Chondrocyte (in vitro differentiated cells): ENCODE measurements at places on chromosomes 3 and 15. TPM values are rescaled to one million over a fixed set of nuclear protein-coding genes. Genes with fewer than 3 reads are reported as not detected.

DNA sequence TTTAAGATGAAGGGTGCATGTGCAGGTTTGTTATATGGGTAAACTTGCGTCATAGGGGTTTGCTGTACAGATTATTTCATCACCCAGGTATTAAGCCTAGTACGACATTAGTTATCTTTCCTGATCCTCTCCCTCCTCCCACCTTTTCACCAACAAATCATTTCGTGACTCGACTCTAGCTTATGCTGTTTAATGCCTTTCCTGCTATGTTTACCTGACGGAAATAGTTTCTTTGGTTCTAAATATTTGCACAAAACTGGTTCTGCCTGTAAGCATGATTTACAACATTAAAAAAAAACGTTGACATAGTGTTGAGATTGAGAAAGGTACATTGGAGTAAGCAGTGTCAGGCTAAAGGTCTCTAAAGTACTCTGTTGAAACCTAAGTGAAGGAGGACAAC, 2.4 kb downstream of the GNL3 start:
- DNase-seq = no peak
- no peak overlapping the region for H3K4me3 ChIP-seq
- H3K4me1 ChIP-seq = peaks cover 57% of the 10 kb centered on the region
- no peaks in the 10 kb centered on the region for H3K27me3 ChIP-seq
- peak overlapping the region; percentile 61 for H3K27ac ChIP-seq

The ZNF385D gene
- total RNA-seq = 1.1 to 22.3 TPM (median 1.2 TPM) in 3 replicates

- H3K4me3 ChIP-seq = no peak overlapping the region
- H3K27me3 ChIP-seq = no peaks in the 10 kb centered on the region
- DNase-seq = no peak
- H3K27ac ChIP-seq = no peak overlapping the region
- H3K4me1 ChIP-seq = peaks cover 11% of the 10 kb centered on the region
- peaks cover 2% of the 10 kb centered on the region for H3K36me3 ChIP-seq
These were observed 122.2 kb downstream of the MEIS2 start for GRCh38 chr15:36978126-36978525.

DNA sequence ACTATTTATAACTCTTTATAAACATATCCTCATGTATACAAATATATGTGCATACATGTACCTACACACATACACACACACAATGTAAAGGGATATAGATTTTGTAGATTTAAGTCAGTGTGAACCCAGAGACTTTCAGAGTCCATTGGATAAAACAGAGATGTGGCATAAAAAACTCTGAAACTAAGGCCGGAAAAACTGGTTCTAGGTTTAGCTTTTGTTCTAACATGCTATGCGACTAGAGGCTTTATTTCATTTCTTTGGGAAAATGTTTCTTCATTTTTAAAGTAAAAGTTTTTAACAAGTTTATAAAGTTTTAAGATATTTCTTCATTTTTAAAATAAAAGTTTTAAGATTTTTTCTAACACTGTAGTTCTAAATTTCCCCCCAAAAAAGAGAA, 36.7 kb downstream of the ZPLD1 start:
- H3K27me3 ChIP-seq = peaks cover 20% of the 10 kb centered on the region
- H3K27ac ChIP-seq = no peak overlapping the region
- DNase-seq = no peak
- H3K4me1 ChIP-seq = no peaks in the 10 kb centered on the region
- no peaks in the 10 kb centered on the region for H3K36me3 ChIP-seq

- DNase-seq = no peak
- H3K27ac ChIP-seq = peak overlapping the region; percentile 67
- H3K36me3 ChIP-seq = peaks cover 5% of the 10 kb centered on the region
- no peak overlapping the region for H3K4me3 ChIP-seq
- no peaks in the 10 kb centered on the region for H3K27me3 ChIP-seq
These were observed 13.9 kb upstream of the ANPEP start for GRCh38 chr15:89828281-89829145.

DNA sequence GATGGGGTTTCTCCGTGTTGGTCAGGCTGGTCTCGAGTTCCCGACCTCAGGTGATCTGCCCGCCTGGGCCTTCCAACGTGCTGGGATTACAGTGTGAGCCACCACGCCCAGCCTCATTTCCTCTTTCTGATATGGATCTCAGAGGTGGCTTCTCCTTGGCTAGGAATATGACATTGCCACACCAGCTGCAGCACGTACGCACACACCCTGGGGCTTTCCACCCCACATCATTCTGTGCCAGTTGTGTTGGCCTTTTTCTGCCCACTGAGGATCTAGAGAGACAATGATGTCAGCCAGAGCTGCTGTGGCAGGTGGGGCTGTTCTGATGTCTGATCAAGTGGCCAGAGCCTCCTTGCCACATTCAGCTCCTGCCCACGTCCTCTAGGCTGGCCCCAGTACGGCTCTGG, 29.0 kb downstream of the TMEM45A start:
- no peak overlapping the region for H3K4me3 ChIP-seq
- no peak for DNase-seq
- H3K36me3 ChIP-seq = peaks cover 20% of the 10 kb centered on the region
- peaks cover 22% of the 10 kb centered on the region for H3K4me1 ChIP-seq

DNA sequence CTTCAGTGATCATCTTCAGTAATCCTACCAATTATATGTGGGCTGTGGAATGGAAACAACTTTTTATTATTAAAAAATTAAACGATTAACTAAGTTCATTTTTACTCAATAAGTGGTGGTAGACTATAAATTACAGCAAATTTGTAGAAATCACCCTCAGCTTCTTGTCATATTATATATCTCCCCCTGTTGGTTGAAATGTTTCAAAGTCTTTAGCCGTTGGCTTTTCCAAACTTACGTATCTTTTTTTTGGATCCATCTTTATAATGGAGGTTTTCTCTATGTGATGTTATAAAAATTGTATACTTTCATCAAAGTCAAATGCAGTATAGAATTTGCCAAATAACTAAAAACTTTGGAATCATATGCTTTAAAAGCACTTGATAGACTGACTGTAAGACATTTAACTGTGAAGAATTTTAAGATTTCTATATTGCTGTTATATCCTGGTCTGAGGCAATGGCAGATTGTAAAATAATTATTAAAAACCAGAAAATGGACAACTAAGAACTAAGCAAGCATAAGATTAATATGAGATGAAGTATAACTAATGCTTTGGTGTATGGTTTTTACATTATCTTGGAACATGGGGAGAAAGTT, 44.7 kb downstream of the ATP11B start:
- H3K4me1 ChIP-seq = no peaks in the 10 kb centered on the region
- no peak overlapping the region for H3K4me3 ChIP-seq
- H3K27me3 ChIP-seq = no peaks in the 10 kb centered on the region
- H3K36me3 ChIP-seq = peaks cover 15% of the 10 kb centered on the region
- no peak for DNase-seq

The FILIP1L gene
- 61.9 to 122 TPM (median 119 TPM) in 3 replicates for total RNA-seq

The EIF4G1 gene
- total RNA-seq = 388 to 532 TPM (median 403 TPM) in 3 replicates

- no peaks in the 10 kb centered on the region for H3K27me3 ChIP-seq
- H3K27ac ChIP-seq = peak overlapping the region; percentile 98
- H3K4me1 ChIP-seq = peaks cover 63% of the 10 kb centered on the region
- H3K36me3 ChIP-seq = peaks cover 25% of the 10 kb centered on the region
These were observed 60.9 kb downstream of the UMPS start for GRCh38 chr3:124791142-124791541.

DNA sequence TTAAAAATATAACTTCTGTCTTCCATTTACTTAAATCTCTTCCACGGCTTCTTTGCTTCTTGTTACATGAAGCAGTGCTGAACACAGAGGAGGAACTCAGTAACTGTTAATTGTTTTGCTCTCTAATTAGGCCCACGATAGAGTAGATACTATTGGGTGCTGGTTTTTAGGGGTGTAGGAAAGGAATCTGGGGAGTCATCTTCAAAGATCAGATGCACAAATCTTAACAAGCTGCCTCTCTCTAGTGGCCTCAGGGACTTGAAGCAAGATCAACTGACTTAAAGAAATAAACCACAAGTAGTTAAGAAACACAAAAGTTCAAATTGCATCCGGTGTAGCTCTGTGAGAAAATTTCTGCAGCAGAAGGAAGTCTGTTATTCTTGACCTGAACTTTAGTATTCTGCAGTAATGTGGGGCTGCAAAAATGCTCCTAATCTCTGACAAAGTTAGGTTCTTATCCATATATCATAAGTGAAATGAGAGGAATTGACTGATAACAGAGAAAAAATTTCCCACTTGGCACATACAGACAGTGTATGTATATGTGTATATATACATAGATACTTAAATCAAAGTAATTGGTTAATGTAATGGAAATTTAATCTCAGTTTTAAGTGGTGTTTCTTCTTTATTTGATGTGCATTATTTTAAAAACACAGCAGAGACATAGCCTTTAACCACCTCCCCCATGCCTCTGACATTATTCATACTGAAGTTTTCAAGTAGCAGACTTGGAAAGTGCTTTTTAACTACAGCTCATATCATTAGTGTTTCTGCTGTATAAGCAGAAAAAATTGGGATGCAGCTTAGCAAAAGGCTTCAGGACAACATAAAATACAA, 51.8 kb downstream of the CHST2 start:
- peak overlapping the region; percentile 13 for H3K4me3 ChIP-seq
- DNase-seq = no peak
- H3K27ac ChIP-seq = peak overlapping the region; percentile 90
- peaks cover 5% of the 10 kb centered on the region for H3K36me3 ChIP-seq
- no peaks in the 10 kb centered on the region for H3K27me3 ChIP-seq

GRCh38 chr3:116051040-116051439, 394.2 kb downstream of the LSAMP start:
- no peak for DNase-seq
- no peaks in the 10 kb centered on the region for H3K4me1 ChIP-seq
- H3K36me3 ChIP-seq = no peaks in the 10 kb centered on the region

The FRMD4B gene
- total RNA-seq = 3.7 to 10.6 TPM (median 4.1 TPM) in 3 replicates

- H3K36me3 ChIP-seq = no peaks in the 10 kb centered on the region
- DNase-seq = no peak
- no peak overlapping the region for H3K27ac ChIP-seq
- H3K4me1 ChIP-seq = no peaks in the 10 kb centered on the region
- no peak overlapping the region for H3K4me3 ChIP-seq
These were observed 498.9 kb downstream of the CNTN4 start for GRCh38 chr3:2597615-2598014.

DNA sequence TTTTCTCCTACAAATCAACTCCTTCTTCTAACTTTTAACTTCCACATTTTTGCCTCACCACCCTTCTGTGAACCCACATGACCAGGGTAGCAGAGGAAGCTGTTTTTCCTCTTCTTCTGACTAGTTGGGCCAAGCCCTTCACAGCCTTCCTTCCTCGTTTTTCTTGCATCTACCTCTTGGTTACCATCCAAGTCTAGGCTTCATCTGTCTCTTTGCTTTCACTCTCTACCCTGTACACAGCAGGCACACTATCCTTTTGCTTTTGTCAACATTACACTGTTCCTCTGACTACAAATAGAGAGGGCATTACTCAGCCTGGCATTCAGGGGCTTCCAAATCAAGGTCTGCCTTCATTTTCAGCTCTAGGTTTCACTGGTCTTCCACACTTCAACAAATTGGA, 22.0 kb downstream of the SLC9A9 start:
- no peaks in the 10 kb centered on the region for H3K27me3 ChIP-seq
- H3K36me3 ChIP-seq = no peaks in the 10 kb centered on the region
- peaks cover 7% of the 10 kb centered on the region for H3K4me1 ChIP-seq
- H3K27ac ChIP-seq = no peak overlapping the region

The TFRC gene
- 53.6 to 108 TPM (median 105 TPM) in 3 replicates for total RNA-seq

GRCh38 chr3:89490129-89490528, 382.7 kb downstream of the EPHA3 start:
- DNase-seq = no peak
- H3K27me3 ChIP-seq = no peaks in the 10 kb centered on the region
- H3K36me3 ChIP-seq = no peaks in the 10 kb centered on the region
- H3K4me3 ChIP-seq = no peak overlapping the region
- H3K4me1 ChIP-seq = no peaks in the 10 kb centered on the region
- no peak overlapping the region for H3K27ac ChIP-seq

DNA sequence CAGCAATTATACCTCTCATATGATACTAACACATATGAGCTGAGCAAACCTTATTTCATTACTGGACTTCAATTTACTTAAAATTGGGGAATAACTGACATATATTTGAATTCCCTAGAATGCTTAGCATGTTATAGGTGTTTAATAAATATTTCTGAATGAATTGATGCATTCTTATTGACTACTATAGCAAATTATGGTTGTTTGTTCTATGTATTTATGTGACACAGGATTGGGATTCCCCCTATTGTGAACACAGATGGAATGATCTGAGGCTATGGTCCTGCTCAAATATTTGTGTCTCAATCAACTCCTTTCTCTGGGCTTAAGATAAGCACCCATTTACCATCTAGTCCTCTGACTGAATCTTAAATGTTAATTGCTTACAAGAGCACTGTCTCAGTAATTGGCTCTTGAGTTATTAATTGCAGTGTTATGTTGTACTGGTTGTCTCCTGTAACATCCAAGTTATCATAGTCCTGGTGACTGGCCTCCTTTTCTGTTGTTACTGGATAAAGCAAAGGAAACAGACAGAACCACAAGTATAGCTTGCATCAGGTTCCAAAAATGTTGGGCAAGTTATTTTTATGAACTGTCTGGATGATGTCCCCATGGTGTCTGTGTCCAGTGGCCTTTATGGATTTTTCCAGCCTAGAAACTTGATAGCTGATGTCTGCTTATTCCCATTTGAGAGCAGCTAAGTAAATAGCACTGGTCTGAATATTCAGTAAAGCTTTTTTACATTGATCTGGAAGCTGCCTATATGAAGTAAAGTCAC, 2.3 kb upstream of the UACA start:
- H3K4me3 ChIP-seq = no peak overlapping the region
- DNase-seq = no peak
- no peaks in the 10 kb centered on the region for H3K36me3 ChIP-seq
- H3K27ac ChIP-seq = peak overlapping the region; percentile 94
- no peaks in the 10 kb centered on the region for H3K27me3 ChIP-seq

DNA sequence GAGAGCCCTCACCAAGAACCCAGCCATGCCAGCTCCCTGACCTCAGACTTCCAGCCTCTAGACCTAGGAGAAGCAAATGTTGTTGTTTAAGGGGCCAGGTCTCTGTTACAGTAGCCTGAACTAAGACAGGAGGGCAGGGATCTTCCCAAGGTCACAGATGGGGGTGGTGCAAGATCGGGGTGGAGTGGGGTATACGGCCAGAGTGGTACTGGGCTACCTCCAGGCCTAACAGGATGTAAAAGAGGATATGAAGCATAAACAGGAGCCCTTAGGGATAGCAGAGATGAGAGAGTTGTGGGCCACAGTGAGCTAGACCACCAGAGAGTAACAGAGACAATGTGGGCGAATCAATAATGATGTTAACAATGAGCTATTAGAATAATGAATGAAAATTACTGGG, 82.9 kb downstream of the TOP2B start:
- H3K4me1 ChIP-seq = peaks cover 35% of the 10 kb centered on the region
- no peaks in the 10 kb centered on the region for H3K27me3 ChIP-seq
- DNase-seq = no peak
- peak overlapping the region; percentile 96 for H3K27ac ChIP-seq
- H3K36me3 ChIP-seq = no peaks in the 10 kb centered on the region

DNA sequence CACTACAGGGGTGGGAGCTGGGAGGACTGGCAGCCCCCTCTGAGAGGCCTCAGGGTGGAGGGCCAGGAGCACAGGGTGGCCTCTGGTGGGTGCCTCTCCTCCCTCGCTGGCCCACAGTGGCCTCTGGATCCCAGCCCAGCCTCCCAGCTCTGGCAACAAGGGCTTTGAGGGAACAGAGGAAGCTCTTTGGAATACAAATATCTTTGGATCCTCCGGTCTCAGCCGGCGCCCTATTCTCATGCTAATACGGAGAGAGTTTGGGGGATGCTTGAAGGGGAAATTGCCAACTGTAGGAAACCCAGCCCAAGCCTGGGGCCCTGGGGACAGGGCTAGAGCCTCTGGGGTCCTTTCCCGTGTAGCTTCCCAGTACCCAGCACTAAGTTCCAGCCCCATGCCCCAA, 33.4 kb upstream of the INSYN1 start:
- DNase-seq = no peak
- no peak overlapping the region for H3K4me3 ChIP-seq
- H3K27ac ChIP-seq = no peak overlapping the region
- H3K4me1 ChIP-seq = peaks cover 17% of the 10 kb centered on the region
- H3K27me3 ChIP-seq = no peaks in the 10 kb centered on the region
